Chondrocyte (in vitro differentiated cells): ENCODE measurements at places on chromosomes 6 and 20. TPM values are rescaled to one million over a fixed set of nuclear protein-coding genes. Genes with fewer than 3 reads are reported as not detected.

Gene OR2B6
- total RNA-seq = not detected in 3 replicates

- H3K36me3 ChIP-seq = no peaks in the 10 kb centered on the region
- H3K27me3 ChIP-seq = peaks cover 23% of the 10 kb centered on the region
- no peak overlapping the region for H3K4me3 ChIP-seq
- no peak overlapping the region for H3K27ac ChIP-seq
- peaks cover 12% of the 10 kb centered on the region for H3K4me1 ChIP-seq
Measured at GRCh38 chr20:24915440-24915839, 33.6 kb upstream of the CST7 start.

DNA sequence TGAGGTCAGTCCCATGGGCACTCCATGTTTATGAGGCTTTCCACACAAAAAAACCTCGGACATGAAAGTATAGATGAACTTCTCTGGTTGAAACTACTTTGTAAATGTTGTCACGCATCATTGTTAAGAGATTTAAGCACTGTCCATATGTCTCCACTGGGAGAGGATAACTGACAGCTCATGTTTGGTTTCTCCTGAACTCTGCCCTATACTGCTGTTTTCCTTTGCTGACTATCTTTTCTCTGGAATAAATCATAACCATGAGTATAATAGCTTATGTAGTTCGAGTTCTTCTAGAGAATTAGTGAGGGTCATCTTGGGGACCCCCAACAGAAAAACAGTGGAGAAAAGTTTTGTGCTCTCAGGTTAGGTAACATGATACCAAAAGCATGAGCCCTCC is 14.3 kb downstream of the THEMIS start:
- no peak overlapping the region for H3K27ac ChIP-seq
- DNase-seq = no peak
- H3K36me3 ChIP-seq = no peaks in the 10 kb centered on the region
- H3K4me1 ChIP-seq = no peaks in the 10 kb centered on the region
- H3K27me3 ChIP-seq = no peaks in the 10 kb centered on the region

GRCh38 chr20:36173451-36173933 is 19.0 kb downstream of the EPB41L1 start:
- no peak for DNase-seq
- no peak overlapping the region for H3K4me3 ChIP-seq
- H3K36me3 ChIP-seq = peaks cover 6% of the 10 kb centered on the region
- peaks cover 17% of the 10 kb centered on the region for H3K4me1 ChIP-seq
- H3K27me3 ChIP-seq = no peaks in the 10 kb centered on the region
- no peak overlapping the region for H3K27ac ChIP-seq

GRCh38 chr20:40632346-40632976 is 56.6 kb downstream of the MAFB start:
- peaks cover 25% of the 10 kb centered on the region for H3K27me3 ChIP-seq
- no peak overlapping the region for H3K27ac ChIP-seq
- H3K4me3 ChIP-seq = no peak overlapping the region
- H3K4me1 ChIP-seq = peaks cover 8% of the 10 kb centered on the region
- no peaks in the 10 kb centered on the region for H3K36me3 ChIP-seq

DNA sequence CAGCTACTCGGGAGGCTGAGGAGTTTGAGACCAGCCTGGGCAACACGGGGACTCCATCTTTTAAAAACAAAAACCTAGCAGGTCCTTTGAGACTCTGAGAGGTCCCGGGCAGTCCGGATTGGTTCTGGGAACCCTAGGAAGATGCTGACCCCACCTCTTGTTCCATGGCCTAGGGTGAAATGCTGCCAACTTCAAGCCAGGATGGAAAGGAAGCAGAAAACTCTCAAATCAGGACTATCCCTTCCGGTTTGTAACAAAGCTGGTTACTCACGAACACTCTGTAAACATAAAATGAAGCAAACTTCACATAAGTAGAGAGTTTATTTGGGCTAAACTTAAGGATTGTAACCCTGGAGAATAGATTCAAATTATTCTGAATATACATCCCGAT is 28.0 kb downstream of the CAPN11 start:
- H3K4me3 ChIP-seq = no peak overlapping the region
- H3K27me3 ChIP-seq = peaks cover 7% of the 10 kb centered on the region
- DNase-seq = no peak
- no peak overlapping the region for H3K27ac ChIP-seq

- H3K36me3 ChIP-seq = peaks cover 2% of the 10 kb centered on the region
- DNase-seq = no peak
- H3K4me1 ChIP-seq = peaks cover 36% of the 10 kb centered on the region
- no peaks in the 10 kb centered on the region for H3K27me3 ChIP-seq
Measured at GRCh38 chr6:45469663-45470062, 91.9 kb upstream of the SUPT3H start.

- peak overlapping the region; percentile 62 for H3K4me3 ChIP-seq
- peaks cover 6% of the 10 kb centered on the region for H3K4me1 ChIP-seq
- peak; percentile 87 for DNase-seq
- peaks cover 9% of the 10 kb centered on the region for H3K27me3 ChIP-seq
- no peak overlapping the region for H3K27ac ChIP-seq
Measured at GRCh38 chr20:3744806-3745685, 12.6 kb downstream of the HSPA12B start.

DNA sequence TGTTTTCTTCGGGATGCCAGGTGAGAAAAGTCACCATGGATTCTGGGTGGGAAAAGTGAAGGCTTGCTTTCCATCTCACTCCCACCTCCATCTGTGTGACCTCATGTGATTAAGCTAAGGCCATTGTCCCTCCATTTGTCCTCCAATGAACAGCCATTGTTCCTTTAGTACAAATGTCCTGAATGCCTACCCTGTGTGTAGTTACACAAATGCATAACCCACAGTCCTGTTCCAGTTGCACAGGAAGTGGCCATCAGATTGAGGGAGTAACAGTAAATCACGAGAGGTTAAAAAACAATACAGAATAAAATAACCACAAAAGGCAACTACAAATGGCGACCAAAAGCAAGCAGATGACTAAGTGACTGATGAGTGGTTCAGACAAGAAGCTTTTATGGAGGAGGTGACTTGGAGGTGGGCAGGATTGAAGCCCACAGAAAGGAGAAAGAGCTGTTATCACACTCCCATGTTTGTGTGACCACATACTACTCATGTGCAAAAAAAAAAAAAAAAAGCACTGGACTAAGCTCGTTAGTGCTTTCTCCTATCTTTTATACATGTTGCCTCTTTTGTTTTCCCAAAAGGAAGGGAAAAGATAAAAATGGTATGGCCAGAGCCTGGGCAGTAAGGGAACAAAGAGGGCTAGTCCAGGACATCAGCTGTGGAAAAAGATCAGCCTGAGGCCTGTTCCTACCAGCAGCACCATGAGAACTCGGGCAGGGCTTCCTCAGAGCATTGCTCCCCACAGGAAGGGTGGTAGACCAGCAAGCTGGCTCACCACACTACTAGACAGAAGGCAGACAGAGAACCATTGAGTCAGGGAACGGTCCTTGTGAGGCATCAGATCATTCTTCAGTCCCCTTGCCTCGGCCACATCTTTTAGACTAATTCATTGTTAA is 111.0 kb downstream of the TFAP2A start:
- no peak overlapping the region for H3K4me3 ChIP-seq
- H3K27ac ChIP-seq = no peak overlapping the region
- no peaks in the 10 kb centered on the region for H3K36me3 ChIP-seq
- no peak for DNase-seq
- H3K4me1 ChIP-seq = peaks cover 9% of the 10 kb centered on the region

- H3K27me3 ChIP-seq = no peaks in the 10 kb centered on the region
- no peak overlapping the region for H3K4me3 ChIP-seq
Measured at GRCh38 chr6:12105271-12105670, 93.2 kb downstream of the HIVEP1 start.

Gene FAM209B
- total RNA-seq = not detected in 3 replicates

Gene HAO1
- total RNA-seq = not detected in 3 replicates

DNA sequence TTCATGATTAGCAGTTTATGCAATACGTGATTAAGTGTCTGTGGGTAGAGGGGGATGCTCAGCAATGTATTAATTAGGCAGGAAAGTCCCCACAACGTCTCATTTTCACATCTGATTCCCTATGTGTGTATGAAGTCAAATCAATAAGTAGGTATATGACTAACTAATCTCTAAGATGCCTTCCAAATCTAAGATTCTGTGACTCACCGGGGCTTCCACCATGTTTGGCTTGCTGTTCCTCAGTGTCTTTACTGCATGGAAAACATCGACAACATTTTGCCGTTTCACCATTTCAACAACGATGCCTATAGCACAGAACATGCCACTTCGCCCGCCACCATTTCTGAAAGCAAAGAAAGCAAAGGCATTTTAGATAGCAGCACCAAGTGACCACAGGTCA is 72.0 kb upstream of the THEMIS start:
- peaks cover 39% of the 10 kb centered on the region for H3K36me3 ChIP-seq
- no peak for DNase-seq
- no peak overlapping the region for H3K27ac ChIP-seq
- no peaks in the 10 kb centered on the region for H3K27me3 ChIP-seq
- H3K4me1 ChIP-seq = peaks cover 6% of the 10 kb centered on the region

DNA sequence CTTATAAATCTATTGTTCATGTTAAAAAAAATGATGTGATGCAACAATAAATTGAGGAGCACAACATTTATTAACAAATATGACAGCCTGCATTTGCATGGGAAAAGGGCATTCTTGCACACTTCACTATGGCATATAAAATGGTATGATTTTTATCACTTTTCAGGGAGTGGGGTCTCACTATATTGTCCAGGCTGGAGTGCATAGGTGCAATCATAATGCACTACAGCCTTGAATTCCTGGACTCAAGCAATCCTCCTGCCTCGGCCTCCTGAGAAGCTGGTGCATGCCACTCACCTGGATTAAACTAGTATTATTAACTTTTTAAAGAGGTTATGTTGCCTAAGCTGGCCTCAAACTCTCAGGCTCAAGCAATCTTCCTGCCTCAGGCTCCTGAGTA is 11.4 kb downstream of the NUP43 start:
- H3K4me1 ChIP-seq = no peaks in the 10 kb centered on the region
- H3K4me3 ChIP-seq = no peak overlapping the region
- H3K27ac ChIP-seq = no peak overlapping the region
- H3K27me3 ChIP-seq = no peaks in the 10 kb centered on the region

DNA sequence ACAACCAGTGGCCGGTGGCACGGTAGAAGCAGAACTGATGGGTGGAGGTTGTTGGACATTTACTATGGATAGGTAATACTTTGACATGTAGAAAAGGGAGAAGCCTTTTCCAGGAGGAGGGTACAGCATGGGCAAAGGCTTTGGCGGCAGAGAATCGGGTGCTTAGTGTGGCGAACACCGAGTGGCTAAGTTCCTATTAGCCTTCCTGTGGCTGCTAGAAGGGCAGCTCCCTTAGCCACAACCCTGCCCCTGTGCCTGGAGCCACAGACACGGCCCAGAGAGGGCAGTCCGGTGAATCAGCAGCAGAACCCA is 37.9 kb upstream of the TGM2 start:
- H3K36me3 ChIP-seq = no peaks in the 10 kb centered on the region
- no peak overlapping the region for H3K27ac ChIP-seq
- no peak overlapping the region for H3K4me3 ChIP-seq
- no peaks in the 10 kb centered on the region for H3K27me3 ChIP-seq
- DNase-seq = peak; percentile 44

GRCh38 chr20:51163996-51164600 is 141.2 kb upstream of the KCNG1 start:
- peaks cover 21% of the 10 kb centered on the region for H3K27me3 ChIP-seq
- no peak overlapping the region for H3K27ac ChIP-seq
- no peaks in the 10 kb centered on the region for H3K4me1 ChIP-seq
- no peak for DNase-seq
- no peaks in the 10 kb centered on the region for H3K36me3 ChIP-seq

GRCh38 chr20:2152317-2152716 is 50.7 kb downstream of the STK35 start:
- H3K4me1 ChIP-seq = peaks cover 13% of the 10 kb centered on the region
- H3K27me3 ChIP-seq = no peaks in the 10 kb centered on the region
- H3K36me3 ChIP-seq = peaks cover 1% of the 10 kb centered on the region
- no peak overlapping the region for H3K4me3 ChIP-seq
- H3K27ac ChIP-seq = no peak overlapping the region
- no peak for DNase-seq

Gene AGPAT1
- total RNA-seq = 66.7 to 77.2 TPM (median 67.0 TPM) in 3 replicates

GRCh38 chr6:82381278-82381677 is 17.7 kb downstream of the TPBG start:
- H3K27me3 ChIP-seq = peaks cover 3% of the 10 kb centered on the region
- no peaks in the 10 kb centered on the region for H3K36me3 ChIP-seq
- no peak overlapping the region for H3K4me3 ChIP-seq
- no peak overlapping the region for H3K27ac ChIP-seq

Gene KIF13A
- 39.5 to 51.9 TPM (median 49.7 TPM) in 3 replicates for total RNA-seq

Gene SAMD5
- 9.2 to 23.9 TPM (median 9.4 TPM) in 3 replicates for total RNA-seq

DNA sequence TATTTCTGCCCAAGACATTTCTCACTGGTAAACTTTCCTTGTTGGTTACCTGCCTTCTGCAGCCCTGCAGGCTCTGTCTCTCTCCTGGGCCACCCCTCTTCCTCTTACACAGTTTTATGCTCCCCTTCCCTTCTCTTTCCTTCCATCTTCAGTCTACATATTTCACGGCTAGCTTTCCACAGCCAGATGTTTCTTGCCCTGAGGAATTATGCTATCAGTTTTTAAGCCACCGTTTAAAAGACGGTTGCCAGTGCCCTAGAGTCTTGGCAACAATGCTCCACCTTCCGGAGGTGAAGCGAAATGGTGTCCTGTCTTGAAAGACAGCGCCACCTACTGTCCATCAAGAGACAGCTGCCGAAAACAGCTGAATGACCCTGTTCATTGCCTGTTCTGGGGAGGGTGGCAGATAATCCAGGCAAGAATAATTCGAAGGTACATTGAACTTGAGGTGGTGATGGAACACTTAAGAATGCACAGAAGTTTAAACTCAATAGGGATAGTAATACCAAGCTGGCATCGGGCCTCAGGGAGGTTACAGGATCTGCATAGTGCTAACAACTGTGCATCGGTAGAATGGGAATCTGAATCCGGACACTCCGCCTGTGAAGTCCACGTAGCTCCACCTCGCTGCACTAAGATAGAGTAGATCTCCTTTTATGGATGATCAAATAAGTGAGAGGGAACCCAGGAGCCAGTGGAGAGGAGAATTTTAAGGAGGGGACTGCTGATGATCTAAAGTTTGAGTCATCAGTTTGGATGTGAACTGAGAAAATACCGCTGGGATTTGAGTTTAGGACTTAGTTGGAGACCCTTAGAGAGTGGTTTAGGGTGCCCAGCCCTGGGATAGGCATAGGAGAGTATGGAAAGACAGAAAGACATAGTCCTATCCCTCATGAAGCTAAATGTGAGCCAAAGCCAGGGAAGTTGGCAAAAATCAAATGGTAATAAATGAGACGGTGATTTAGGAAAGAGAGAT is 4.8 kb upstream of the TRIM40 start:
- DNase-seq = no peak
- H3K4me1 ChIP-seq = peaks cover 16% of the 10 kb centered on the region
- H3K27me3 ChIP-seq = peaks cover 66% of the 10 kb centered on the region

Gene CRIP3
- total RNA-seq = 0.47 to 0.94 TPM (median 0.72 TPM) in 3 replicates

Gene OOEP
- total RNA-seq = not detected in 3 replicates
